NCI-H1092 (cell line): ENCODE measurements at places on chromosomes 4 and X.

- DNase-seq, result no peak
These were observed 34.5 kb downstream of the IQCM start for GRCh38 chr4:149781150-149781549.

- no peak for DNase-seq
These were observed 33.9 kb downstream of the CPLX1 start for GRCh38 chr4:791898-792625.

GRCh38 chrX:39614680-39614998 lies 483.1 kb downstream of the BCOR start:
- DNase-seq, result no peak

DNA sequence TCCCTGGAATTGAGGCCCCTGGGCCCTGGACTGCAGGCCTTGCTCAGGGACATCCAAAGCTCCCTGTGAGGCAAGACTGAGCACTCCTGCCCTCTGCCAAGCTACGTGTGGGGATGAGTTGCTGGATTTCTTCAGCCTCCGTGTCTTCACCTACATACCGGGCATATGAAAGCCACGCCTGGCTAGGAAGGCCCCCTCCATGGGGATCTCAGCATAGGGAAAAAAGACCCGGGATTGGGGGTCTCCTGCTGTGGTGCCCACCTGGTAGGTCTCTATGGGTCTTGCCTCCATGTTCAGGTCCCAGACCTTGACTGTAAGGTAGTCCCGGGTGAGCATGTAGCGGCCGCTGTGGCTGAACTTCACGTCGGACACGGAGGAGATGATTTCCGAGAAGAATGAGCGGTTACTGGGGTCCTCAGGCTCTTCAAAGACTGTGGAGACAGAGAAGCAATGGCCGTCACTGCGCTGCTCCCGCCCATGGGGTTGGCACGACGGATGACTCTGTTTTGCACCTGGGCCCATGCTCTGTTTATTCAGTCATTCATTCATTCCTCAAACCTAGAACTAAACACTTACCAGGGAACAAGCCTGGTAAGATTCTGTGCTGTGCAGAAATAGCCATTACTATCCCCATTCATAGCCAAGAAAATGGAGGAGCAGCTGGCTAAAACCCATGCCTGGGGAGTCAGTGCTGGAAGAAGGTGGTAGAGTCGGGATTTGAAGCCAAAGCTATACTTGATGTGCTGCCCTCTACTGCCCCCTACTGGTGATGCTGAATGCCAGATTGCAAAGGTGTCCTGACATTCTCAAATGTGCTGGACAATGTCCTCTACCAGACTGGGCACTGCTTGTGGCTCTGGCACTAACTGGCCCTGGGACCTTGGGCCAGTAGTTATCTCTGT lies 63.9 kb downstream of the WFS1 start:
- no peak for DNase-seq

- DNase-seq, result no peak
These were observed 294.6 kb downstream of the TRIML1 start for GRCh38 chr4:188433741-188434315.

DNA sequence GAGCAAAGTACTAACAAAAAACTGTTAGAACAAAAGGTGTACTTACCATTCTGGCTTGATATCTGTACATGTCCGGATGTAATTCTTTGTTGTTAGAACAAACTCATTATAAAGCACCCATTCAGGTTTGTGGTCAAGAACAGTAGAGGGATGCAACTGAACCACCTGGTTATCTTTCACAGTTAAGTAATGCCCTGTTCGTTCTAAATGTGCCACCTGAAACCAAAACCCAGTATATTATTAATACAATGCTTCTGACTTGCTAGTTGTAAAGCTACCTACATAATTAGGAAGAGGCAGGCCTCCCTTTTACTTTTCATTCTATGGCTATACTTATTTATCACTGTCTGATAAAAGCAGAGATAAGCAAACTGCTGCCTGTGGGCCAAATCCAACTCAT lies 54.8 kb downstream of the DHX15 start:
- no peak for DNase-seq

GRCh38 chr4:1602655-1603412 lies 81.3 kb downstream of the FAM53A start:
- DNase-seq, result no peak

- no peak for DNase-seq
These were observed 48.6 kb upstream of the ARHGAP24 start for GRCh38 chr4:85426366-85426765.

DNA sequence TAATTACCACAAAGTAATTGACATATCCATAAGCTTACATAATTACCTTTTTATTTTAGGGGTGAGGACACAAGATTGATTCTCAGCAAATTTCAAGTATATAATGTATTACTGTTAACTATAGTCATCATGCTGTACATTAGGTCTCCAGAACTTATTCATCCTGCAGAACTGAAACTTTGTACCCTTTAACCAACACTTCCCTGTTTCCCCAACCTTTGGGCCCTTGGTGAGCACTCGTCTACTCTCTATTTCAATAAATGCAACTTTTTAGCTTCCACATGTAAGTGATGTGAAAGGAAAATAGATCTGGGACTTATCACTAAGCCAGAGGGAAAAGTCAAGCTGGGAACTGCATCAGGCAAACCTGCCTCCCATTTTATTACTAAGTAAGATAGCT lies 33.6 kb upstream of the CCNG2 start:
- DNase-seq, result no peak

- no peak for DNase-seq
These were observed 16.1 kb upstream of the IQCM start for GRCh38 chr4:149831656-149832208.

DNA sequence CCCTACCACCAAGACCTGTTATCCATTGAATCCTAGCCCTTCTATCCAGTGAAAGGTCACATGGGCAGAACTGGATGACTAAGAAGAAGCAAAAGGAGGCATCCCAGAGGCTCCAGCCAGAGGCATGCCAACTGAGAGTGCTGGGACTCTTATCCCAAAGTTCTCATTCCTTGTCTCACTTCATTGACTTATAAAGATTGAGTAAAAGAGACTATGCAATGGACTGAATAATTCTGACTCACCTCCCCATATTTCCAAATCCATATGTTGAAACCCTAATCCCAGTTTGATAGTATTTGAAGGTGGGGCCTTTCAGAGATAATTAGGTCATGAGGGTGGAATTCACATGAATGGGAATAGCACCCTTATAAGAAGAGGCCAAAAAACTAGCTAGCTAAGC lies 131.4 kb downstream of the COL25A1 start:
- DNase-seq, result no peak

GRCh38 chr4:154529728-154530519 lies 20.3 kb downstream of the PLRG1 start:
- DNase-seq, result no peak

DNA sequence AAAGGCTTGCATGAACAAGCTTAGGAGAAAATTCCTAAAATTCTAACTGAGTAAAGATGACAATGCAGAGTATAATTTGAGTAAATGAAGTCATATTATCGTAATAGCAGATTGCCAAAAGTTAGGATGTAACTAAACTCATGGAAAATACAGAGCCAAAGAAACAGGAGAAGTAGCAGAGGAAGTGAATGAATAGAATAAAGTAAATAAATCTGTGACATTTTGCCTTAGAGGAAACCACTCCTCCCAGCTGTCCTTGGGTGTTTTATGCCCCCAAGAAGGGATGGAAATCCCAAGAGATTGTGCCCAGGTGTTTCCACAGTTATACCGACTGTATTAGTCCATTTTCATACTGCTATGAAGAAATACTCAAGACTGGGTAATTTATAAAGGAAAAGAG lies 1.9 kb upstream of the BMX start:
- no peak for DNase-seq

DNA sequence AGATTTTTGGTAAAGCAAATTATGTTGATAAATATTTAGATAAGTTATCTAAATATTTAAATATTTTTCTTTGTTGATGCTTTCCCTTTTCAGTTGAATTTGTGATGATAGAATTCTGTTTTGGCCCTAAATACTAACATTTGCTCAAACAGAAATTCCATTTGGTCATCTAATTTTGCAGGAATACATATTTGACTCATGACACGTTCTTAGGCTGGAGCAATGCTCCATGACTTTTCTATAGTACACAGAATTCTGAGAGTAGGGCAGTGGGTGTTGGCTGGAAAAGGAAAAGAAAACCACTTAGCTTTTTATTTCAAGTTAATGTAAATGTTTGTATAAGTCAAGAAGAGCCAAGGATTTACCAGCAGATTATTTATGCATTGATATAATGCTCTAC lies 58.6 kb upstream of the GK2 start:
- DNase-seq, result no peak

GRCh38 chrX:295136-295535 lies 14.0 kb downstream of the PLCXD1 start:
- no peak for DNase-seq

- no peak for DNase-seq
These were observed 3.0 kb upstream of the ATP1B4 start for GRCh38 chrX:120358737-120359456.
